HCEC 1CT (cell line): ENCODE measurements at places on chromosomes 6 and 20.

- no peak for DNase-seq
Observed at GRCh38 chr20:35547329-35547728, 5.5 kb downstream of the ERGIC3 start.

- no peak for DNase-seq
Observed at GRCh38 chr6:55239099-55239498, 64.8 kb downstream of the HCRTR2 start.

GRCh38 chr20:63551068-63551467 lies 2.9 kb upstream of the FNDC11 start:
- no peak for DNase-seq

- no peak for DNase-seq
Observed at GRCh38 chr6:113591896-113592827, 265.0 kb upstream of the MARCKS start.

DNA sequence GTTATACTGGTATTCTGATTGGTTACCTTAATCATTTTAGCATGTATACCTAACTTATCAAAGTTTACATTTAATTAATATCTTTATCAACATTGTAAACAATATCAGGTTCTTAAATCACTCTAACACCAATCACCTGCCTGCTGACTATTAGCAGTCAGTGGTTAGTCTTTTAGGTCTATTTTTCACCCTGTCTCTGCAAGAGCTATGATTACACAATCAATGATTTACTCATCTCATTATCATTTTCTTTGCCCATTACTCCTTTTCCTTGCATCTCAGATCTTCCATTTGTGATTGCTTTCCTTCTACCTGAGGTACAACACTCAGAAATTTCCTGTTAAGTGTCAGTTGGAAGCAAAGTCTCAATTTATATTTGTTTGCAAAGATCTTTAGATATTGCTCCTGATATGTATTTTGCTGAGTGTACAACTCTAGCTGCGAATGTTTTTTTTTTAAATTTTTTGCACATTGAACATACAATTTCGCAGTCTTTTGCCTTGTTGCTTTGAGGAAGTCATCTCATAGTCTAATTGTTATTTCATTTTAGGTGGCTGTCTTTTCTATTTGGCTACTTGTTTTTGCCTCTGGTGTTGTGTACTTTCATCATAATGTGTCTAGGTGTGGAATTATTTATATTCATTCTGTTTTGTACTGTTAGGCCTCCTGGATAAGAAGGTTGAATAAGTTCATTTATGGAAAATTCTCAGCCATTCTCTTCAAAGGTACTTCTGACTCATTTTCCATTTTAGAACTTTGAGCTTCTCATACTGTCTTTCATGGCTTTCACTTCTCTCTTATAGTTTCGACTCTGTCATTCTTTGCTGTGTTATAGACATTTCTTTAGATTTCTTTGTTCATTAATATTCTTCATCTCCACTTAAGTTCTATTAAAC lies 104.9 kb upstream of the CEP162 start:
- DNase-seq: peak; percentile 13

GRCh38 chr6:2102316-2102883 lies 143.0 kb downstream of the GMDS start:
- peak; percentile 13 for DNase-seq

DNA sequence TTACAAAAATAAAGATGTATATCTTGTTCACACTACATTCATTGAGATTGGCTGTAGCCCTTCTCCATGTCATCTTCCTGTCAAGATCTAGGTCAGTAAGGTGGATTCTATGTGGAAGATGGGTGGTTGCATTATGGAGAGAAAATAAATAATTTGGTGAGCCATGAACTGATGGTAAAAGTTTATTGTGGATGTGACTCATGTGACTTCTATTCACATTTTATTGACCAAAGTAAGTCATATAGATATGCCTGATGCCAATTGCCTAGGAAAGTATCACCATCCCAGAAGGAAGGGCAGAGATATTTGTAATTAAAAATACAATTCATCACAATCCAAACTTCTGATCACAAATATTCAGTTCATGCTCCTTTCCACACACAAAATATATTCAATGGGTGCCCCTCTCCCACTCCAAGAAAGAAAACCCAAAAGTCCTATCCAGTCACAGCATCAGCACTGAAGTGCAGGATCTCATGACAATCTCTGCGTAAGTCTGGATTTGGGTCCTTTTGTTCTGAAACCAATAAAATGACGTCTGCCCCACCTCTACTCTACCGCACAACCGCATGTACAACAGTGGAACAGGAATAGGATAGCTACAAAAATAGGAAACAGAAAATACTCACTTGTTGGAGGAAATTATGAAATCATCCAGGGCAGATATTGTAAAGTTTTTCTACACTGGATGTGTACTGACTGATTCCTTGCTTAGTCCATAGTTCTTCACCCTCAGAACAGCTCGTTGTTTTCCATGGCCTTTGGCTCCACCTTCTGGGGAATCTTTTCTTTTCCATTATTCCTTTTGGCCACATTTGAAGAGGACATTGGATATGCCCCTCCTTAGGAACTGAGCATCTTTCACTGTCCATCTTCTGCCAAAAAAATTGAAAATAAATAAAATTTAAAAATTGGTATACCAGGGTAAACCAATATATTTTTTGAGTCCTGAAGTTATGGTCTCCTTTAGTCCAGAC lies 16.1 kb upstream of the SLC17A3 start:
- peak; percentile 56 for DNase-seq

GRCh38 chr6:95325916-95326315 lies 251.4 kb upstream of the MANEA start:
- DNase-seq: peak; percentile 82

DNA sequence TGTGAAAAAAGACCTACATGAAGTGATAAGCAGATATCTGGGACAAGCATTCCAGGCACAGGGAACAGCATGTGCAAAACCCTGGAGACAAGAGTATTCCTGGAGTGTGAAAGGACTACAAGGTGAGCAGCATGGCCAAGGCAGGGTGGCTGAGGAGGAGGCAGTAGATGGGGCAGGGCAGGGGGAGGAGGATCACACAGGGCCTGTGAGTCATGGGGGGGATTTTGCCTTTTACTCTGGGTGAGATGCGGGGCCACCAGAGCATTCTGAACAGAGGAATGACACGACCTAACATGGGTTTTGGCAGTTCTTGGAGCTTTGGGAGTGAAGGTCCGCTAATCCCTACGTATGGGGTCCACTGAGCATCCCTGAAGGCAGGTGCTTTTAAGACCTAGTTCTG lies 69.8 kb upstream of the CCN6 start:
- DNase-seq: no peak

DNA sequence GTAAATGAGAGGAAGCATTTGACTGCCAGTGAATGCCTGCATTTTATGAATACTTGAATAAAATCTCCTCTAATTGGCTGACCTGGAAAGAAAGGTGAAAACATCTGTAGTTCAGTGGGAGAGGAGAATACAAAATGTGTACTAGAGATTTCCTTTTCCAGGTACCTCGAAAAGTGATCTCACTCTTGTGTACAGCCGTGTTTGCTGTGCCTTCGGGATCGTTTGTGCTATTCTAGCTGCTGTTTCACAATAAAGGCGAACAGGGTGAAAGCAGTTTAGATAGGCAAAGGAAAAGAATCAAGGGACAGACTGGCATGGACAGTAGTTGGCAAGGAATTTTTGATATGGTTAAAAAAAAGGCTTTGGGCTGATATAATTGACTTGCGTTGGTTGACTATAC lies 112.3 kb downstream of the ARID1B start:
- DNase-seq: no peak

- no peak for DNase-seq
Observed at GRCh38 chr6:131381709-131382093, 191.3 kb upstream of the ARG1 start.

GRCh38 chr6:25956226-25956625 lies 6.4 kb upstream of the TRIM38 start:
- DNase-seq: no peak

GRCh38 chr6:25576919-25577318 lies 75.1 kb upstream of the SCGN start:
- no peak for DNase-seq

DNA sequence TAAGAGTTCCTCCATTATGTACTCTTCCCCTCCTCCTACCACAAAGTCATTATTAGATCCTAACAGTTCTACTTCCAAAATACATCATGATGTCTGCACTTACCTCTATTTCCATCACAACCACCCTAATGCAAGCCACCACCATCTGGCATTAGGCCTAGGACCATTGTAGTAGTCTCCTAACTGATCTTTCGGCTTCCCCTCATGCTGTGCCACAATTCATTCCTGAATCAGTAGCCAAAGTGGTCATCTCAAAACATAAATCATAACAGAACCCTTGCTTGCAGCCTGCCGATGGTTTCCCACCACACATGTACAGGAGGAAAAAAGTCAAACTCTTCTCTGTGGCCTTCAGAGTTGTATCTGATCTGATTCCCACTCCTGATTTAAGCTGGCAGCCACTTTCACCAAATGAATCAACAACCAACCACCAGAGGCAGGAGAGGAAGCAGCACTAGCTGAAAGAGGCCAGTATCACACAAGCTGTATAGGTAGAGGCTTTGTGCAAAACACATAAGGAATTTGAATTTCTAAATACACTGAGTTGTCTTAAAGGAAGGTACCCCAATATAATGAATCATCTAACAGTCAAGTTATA lies 26.1 kb downstream of the FAM184A start:
- no peak for DNase-seq
